ENCODE measurements at places on chromosomes 4 and X.

DNA sequence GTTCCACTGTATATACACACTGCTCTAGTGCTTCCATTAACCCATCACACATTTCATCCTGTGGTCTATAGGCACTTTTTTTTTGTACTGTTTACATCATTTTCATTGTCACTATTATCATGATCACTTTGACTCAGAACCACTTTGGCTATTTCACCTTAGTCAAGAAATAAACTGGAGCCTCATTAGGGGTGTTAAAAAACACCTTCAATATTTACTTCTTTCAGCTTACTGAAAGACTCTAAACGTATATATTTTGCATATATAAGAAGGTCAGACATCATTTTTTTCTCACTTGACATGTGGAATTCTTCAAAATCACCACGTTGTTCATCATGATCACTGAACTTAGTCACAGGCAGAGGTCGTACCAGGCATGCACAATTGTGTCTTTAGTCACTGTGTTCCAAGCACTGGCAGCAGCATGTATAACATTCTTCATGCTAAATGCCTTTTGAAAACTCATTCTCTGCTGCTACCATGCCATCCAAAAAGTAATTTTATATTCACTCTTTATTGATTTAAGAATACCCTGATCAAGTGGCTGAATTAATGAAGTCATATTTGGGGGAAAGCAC lies 229.2 kb upstream of the ARSJ start:
- DNase-seq: no peak

GRCh38 chrX:133056341-133056740 lies 40.6 kb downstream of the USP26 start:
- DNase-seq: no peak

DNA sequence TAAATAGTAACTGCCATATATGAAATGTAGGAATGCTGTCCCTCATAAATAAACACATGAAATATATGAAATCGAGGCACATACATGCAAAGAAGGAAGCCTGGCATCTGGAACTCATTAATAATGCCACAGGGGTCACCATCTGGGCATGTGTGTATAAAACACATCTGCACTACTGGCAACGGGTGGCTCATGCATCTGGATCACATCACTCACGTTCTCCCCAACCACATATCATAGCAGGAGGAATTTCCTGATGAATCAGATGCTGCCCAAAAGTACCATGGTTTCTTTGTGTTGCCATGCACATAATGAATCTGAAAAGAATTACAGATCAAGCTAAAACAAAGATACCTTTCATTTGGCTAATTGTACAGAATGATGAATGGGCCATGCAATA lies 28.6 kb downstream of the RNF175 start:
- DNase-seq: no peak

DNA sequence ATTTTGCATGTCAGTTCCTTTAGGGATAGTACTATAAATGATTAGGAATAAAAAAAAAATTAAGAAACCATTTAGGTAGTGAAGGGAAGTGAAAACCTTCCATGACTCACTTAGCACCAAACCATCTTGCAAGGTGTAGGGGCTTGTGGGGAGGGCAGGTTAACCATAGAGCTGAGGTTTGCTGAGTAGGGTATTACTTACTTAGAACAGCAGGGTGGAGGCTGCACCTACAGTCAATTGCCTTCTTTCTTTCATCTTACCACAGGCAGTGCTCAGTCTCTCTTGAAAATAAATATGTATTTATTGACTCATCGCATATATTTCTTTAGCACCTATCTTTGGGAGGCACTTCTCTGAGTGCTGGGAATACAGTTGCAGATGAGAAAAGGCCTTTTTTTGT lies 104.9 kb upstream of the GIMD1 start:
- DNase-seq: no peak

DNA sequence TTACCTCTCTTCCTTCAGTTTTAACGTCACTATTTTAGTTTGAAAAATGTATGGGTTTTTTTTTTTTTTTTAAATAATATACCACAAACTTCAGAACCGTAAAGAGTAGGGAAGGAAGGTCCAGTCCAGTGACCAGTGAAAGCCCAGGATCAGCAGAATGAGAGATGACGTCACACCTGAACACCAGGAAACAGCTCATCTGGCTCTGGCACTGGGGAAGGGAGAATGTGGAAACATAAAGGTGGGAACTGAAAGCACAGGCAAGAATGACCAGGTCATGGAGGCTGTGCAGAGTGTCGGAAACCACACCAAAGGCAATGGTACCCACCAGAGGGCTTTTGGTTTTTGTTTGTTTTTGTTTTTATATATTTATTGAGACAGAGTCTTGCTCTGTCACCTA lies 141.2 kb downstream of the DHX15 start:
- DNase-seq: no peak

DNA sequence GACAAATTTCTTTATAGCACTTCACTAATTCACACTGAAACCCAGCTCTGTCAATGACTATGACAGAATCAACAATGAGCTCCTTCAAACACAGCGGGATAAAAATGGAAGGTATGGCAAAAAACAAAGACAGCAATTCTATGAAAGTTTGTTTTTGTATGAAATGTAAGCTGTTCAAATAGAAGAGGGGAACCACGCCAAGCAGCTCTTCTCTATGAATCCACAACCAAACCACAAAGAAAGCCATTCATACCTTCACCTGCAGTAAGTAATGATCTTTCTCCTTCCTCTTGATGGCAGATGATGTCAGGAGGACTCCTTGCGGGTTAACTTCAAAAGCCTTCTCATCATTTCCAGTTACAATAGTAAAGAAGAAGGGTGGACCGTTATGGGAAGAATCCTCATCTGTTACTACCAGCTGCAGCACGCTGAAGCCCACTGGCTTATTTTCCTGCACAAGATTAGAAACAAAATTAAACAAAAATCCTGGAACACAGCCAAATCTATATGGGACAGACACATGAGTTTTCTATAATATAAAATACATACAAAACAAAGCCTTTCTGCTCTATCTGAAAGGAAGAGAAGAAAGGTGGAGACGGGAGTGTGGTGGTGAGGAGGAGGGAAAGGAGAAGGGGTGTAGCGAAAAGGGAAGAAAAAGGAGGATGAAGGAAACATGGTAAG lies 48.9 kb upstream of the MTNR1A start:
- DNase-seq: no peak

GRCh38 chr4:118857760-118858159 lies 21.8 kb upstream of the SEC24D start:
- no peak for DNase-seq

- no peak for DNase-seq
Measured at GRCh38 chr4:137432446-137433311, 99.6 kb downstream of the PCDH18 start.

GRCh38 chrX:115487608-115488007 lies 73.4 kb upstream of the PLS3 start:
- DNase-seq: no peak

DNA sequence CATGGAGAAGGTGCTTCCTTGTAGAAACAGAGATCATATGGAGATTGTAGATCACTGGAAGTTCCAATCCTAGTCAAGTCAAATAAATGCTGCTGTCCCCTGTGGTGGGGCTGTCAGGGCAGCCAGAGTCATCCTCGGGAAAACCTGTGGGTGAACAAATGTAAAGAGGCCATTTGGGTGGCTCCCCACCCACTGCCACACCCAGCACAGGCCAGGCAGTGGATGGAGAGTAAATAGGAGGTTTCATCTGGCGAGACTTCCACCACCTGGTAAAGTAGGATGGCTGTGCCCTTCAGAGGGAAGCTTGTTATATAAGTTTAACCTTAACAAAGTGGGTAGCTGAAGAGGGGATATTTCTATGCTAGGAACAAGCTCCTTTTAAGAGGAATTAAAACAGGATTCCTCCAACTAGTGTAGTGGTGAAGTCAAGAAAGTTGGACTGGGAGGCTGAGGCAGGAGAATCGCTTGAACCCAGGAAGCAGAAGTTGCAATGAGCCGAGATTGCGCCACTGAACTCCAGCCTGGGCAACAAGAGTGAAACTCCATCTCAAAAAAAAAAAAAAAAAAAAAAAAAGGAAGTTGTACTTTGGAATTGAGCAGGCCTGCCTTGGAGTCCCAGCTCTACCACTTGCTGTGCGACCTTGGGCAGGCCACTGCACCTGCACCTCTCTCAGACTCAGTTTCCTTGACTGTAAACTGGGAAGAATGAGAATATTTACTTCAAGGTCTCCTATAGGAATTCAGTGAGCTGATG lies 273.7 kb downstream of the PTTG2 start:
- no peak for DNase-seq

GRCh38 chrX:17737986-17738713 lies 857 bp downstream of the SCML1 start:
- peak; percentile 3 for DNase-seq

GRCh38 chr4:112515198-112516065 lies 548 bp downstream of the NEUROG2 start:
- peak; percentile 5 for DNase-seq

GRCh38 chrX:3550160-3550751 lies 163.2 kb downstream of the PRKX start:
- no peak for DNase-seq

- no peak for DNase-seq
Measured at GRCh38 chr4:77599378-77599777, 6.2 kb upstream of the CXCL13 start.
